ENCODE measurements at places on chromosomes 13 and 19.

DNA sequence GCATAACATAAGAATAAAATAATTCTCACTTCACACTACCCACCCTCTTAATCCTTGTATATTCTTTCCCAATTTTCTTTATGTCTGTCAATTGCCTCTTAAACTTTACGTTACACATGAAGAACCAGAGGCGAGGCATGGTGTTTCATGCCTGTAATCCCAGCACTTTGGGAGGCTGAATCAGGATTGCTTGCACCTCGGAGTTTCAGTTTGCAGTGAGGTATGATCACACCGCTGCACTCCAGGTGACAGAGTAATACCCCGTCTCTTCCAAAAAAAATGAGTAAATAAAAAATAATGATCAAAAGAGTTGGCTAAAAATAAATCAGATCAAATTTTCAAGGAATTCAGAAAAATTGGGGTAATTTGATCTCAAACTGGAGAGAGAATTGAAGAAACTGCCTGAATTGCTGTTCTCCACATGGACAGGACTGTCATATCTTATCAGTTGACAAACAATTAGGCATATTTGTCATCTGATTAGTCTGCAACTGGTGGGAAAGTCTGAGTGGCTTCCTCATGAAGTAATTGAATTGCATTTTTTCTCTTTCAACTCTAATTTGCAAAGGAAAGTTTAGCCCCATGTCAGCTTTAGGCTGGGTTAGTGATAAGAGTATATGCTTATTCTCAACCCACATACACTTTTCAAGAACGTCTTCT lies 302.9 kb downstream of the ITGBL1 start:
- no peak for DNase-seq

DNA sequence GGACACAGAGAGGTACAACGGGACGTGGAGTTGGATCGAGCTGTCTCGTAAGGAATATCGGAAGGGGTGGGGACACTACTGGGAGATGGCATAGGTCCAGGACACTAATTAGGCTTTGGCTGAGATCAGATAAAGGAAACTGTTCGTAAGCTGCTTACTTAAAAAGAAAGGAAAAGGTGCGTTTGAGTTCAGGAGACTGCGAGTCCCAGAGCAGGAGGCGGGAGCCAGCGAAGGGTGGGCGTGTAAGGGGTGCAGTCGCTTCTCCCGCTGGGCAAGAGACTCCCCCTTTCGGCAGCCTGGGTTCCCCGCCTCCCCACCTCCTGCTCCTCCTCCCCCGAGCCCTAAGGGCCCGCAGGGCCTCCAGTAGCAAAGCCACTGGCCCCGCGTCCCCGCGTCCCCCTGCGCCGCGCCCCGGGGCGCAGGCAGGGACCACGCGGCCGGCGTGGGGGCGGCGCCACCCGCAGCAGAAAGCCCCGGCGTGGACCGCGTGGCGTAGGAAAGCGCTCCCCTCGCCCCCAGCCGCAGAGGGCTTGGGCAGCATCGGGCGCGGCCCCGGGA lies 547 bp downstream of the ABCC4 start:
- DNase-seq = no peak

- no peak for DNase-seq
Measured at GRCh38 chr13:80477661-80478443, 136.9 kb upstream of the SPRY2 start.

GRCh38 chr13:45105895-45106294 lies 14.4 kb upstream of the GTF2F2 start:
- no peak for DNase-seq
